ENCODE measurements at places on chromosomes 11 and 22.

DNA sequence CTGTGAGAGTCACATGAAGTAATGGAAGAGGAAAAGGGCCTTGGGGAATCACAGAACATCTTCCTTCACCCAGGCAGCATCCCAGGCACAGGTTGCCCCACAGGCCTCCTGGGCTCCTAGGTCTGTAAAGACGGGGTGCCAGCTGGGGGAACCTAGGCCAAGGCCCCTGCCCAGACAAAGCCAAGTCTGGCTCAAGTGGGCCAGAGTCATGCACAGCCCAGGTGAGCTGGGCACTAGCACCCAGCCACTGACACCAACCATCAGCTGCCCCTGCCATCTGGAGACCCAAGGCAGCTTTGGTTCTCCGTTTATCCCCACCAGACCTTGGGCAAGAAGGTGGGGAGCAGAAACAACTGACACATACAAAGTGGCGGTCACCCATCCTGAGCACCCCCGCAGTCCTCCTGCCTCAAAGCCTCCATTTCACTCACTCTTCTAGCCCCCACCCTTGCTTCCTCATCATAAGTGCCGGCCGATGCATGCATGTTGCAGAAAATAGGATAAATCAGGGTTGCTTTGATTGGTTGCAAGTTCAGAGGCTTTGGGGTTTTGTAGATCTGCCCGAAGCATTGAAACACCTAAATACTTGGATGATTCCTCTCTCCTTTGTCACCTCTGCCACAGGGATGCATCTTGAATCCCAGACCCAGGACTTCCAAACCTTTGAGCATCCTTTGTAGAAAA lies 26.5 kb upstream of the TMPRSS4 start:
- DNase-seq = no peak

DNA sequence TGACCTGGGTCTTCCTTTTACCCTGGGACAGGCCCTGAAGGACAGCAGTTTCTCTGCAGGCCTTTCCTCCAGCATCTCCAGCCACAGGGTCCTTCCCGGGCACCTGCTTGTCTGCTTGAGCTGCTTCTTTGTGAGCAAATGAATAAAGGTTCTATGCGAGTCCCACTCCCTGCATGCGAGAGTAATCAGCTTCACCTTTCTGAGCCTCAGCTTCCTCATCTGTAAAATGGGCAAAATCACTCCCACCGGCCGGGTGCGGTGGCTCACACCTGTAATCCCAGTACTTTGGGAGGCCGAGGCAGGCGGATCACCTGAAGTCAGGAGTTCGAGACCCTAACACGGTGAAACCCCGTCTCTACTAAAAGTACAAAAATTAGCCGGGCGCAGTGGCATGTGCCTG lies 31.1 kb downstream of the IFT27 start:
- no peak for DNase-seq

GRCh38 chr22:38317995-38318715 lies 922 bp upstream of the CSNK1E start:
- DNase-seq = no peak

GRCh38 chr11:16992846-16993245 lies 21.4 kb downstream of the PLEKHA7 start:
- DNase-seq = no peak
